ENCODE measurements at places on chromosomes 6 and 20. TPM values are rescaled to one million over a fixed set of nuclear protein-coding genes. Genes with fewer than 3 reads are reported as not detected.

TINAG gene
- not detected for total RNA-seq

GRCh38 chr20:62967149-62967501 is 14.6 kb downstream of the SLC17A9 start:
- no peak for DNase-seq

MUCL3 gene
- 0.21 TPM for total RNA-seq

PPIL6 gene
- 0.61 TPM for total RNA-seq

IL17F gene
- total RNA-seq = not detected

HSPA12B gene
- 6.3 TPM for total RNA-seq

GRCh38 chr6:126548300-126548699 is 208.4 kb downstream of the CENPW start:
- DNase-seq = no peak

COX4I2 gene
- not detected for total RNA-seq

DNA sequence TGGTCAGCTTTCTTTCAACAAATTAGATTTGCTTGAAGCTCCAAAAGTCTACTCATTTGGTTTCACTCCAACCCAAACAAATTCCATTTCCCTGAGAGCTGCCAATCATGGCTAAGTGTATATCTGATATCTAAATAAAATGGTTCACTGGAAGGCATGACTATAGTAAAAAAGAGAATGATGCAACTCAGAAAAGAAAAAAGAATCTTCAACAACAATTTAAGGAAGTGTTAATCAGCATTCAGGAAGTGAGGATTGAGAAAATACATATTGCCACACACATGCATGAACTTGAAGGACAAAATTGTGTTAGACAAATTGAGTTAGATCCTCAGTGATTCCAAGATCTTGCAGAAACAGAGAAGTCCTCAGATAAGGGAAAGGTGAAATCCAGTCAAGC is 972.9 kb upstream of the FLRT3 start:
- DNase-seq = no peak

RBBP8NL gene
- 1.4 TPM for total RNA-seq

SLC4A11 gene
- total RNA-seq = 39.5 TPM

DNA sequence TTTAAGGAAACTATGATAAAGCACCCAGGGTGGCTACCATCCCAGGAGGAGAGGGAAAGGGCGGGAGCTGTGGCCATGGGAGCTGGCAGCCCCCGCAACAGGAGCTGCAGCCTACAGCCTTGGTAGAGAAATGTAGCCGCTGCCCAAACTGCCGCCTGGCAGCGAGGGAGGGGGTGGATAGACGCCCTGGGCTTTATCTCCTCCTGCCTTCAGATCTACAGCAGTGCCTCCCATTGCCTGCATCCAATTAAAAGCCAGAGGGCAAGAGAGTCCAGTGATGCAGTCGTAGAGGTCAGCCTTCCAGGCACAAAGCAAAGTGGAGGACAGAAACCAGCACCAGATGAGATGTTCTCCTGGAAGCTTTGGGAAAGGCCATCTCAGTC is 35.0 kb upstream of the ZFAND3 start:
- no peak for DNase-seq

GRCh38 chr6:146903451-146903850 is 300.8 kb upstream of the STXBP5 start:
- DNase-seq = no peak

DNA sequence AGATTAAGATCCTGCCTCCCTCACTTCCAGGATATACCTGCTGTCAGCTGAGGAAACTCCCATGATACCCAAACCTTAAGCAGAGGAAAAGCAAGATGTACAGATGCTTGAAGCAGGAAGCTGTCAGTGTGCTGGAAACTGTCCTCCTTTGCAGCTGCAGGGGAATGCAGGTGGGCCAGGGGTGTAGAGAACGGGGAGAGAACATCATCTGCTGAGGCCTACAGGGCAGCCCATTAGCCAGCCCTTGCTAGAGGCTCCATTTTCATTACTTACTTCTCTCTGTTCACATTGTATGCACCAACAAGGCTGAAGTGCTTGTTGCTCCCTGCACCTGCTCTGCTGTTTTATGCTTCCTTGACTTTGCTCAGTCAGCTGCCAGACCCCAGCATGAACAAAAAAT is 119.1 kb downstream of the PRND start:
- DNase-seq = no peak
